Urinary bladder (tissue), 4 donors: ENCODE measurements at places on chromosomes 4 and X. TPM values are rescaled to one million over a fixed set of nuclear protein-coding genes. Genes with fewer than 3 reads are reported as not detected.

DNA sequence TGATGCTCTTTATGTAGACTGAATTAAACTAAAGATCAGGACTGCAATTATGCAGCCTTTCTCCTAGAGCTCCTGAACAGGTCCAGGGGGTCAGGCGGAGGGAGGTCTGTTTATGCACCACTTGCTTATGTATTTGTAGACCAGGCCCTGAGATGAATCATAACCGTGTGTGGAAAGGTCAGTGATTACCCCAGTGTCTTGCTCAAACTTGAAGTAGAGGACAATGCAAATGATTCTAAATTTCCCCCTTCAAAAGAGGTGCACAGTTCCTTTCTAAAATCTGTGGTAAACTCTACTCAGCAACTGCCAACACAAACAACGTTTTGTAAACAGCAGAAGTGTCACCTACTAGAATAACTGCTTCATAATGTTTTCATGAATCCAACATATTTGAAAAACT, 13.0 kb upstream of the TBC1D9 start:
- no peak for DNase-seq

GRCh38 chr4:109015413-109015810, 252.6 kb upstream of the ETNPPL start:
- DNase-seq, result no peak

- no peak for DNase-seq
Measured at GRCh38 chrX:110142096-110142495, 139.2 kb downstream of the TMEM164 start.

DNA sequence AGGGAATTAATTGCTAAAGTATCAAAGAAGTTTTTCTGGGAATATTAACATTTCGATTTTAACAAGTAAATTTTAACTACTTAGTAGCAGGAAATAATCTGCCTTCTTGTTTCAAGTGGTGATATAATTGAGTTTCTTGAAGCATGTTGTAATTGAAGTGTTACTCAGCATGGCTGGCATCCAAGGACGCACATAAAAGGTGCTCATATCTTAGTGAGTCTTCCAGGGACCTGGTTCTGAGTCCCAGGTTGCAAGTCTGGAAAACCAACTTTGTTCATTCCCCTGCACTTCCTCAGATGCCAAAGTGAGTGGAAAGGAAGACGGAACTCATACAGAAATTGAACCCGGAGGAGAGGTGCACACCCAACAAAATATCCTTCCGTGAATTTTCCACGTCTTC, 399.6 kb downstream of the NLGN4X start:
- DNase-seq, result no peak

POU4F2 gene
- not detected for total RNA-seq

EDA2R gene
- 1.7 TPM for total RNA-seq

DDX53 gene
- total RNA-seq, result not detected
